Right ventricle myocardium inferior (tissue), 1 donor: ENCODE measurements at places on chromosomes 3 and 15.

- DNase-seq = no peak
Observed at GRCh38 chr15:44492672-44493071, 44.3 kb upstream of the EIF3J start.

DNA sequence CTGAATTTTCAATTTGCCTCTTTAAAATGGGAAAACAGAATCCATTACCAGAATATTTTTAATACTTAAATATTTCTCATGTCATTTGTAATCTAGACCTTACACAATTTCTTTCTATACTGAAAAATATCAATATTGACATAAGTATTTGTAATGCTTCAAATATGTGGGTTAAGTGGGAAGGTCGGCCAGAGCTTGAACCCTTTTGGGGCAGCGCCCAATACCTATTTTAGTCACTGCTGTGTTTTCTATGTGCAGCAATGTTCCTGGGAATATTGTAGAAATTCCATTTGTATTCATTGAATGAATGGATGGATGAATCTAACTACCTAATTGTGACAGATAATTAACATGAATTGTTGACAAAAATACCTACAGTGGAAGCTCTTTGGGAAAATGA lies 459.7 kb upstream of the ZNF717 start:
- DNase-seq = no peak

GRCh38 chr3:175179055-175179454 lies 319.9 kb downstream of the NAALADL2 start:
- no peak for DNase-seq

- DNase-seq = no peak
Observed at GRCh38 chr15:63473007-63473748, 31.2 kb upstream of the USP3 start.

- DNase-seq = no peak
Observed at GRCh38 chr15:48297668-48298067, 33.6 kb upstream of the DUT start.

GRCh38 chr3:14243782-14244181 lies 65.2 kb downstream of the LSM3 start:
- no peak for DNase-seq

DNA sequence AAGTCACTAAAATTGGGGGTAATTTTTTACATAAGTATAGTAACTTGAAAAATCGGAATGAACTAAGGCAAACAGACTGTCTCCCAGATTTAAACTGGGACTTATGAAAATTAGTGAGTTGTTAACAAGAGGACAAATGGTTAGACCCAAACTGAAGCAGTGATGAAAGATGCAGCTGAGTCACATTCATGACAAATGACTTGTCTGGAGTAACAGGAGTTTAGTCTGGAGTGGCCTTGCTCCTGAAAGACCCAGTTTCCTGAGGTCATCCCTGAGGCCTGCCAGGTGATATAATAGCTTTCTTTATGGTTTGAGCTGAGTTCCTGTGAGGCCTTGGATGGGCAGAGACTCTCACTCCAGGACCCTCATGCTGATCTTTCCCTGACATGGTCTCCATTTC lies 9.6 kb upstream of the CTDSPL start:
- DNase-seq = no peak

DNA sequence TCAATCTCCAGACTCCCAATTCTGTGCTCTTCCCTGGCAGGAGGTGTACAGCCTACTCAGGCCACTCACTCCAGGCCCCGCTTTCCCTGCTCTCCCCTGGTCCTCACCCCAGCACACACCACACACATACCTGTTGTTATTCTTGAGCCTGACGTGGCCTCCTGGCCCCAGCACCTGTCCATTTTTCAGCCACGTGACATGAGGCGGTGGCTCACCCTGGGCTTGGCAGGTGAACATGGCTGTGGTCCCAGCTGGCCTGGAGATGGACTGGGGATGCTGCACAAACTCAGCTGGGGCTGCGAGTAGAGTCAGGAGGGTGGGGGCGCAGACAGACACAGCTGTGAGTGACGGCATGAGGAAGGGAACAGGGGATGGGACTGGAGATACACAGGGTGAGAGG lies 27.3 kb downstream of the RNU5B-1 start:
- DNase-seq = peak; percentile 16

DNA sequence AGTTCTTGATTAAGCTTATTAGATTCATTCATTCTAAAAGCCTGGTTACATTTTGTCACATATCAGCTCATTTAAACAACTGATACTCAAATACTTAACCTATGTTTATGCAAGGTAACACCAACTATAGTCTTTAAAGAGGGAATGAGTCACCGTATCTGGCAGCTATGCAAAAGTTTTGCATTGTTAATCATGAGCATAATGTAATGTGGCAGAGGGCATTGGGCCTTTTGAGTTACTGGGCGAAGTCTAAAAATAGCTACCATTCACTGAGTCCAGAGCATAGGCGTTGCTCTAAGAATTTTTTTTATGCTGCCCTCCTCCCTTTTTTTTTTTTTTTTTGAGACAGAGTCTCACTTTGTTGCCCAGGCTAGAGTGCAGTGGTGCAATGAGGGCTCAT lies 277.7 kb upstream of the ZNF717 start:
- no peak for DNase-seq

- DNase-seq = no peak
Observed at GRCh38 chr15:36172955-36173354, 406.5 kb upstream of the CDIN1 start.

- DNase-seq = no peak
Observed at GRCh38 chr3:108818404-108818803, 4.2 kb upstream of the TRAT1 start.

DNA sequence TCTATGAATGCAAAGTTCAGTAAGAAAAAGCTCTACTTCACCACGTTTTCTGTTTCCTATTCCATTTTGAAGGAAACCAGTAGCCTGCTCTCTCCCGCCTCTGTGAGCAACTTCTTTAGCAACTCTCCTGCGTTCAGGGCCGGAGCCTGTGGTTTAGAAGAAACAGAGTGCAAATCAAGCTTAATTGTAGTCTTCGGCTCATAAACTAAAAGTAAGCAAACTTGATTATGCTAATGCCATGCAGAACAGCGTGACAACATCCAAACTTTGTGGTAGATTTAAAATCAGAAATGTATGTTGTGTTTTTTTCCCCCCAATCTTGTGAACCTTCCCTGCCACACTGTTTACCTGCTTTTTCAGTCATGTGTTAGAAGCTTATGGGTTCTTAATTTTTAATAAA lies 87.4 kb downstream of the SEMA6D start:
- no peak for DNase-seq

DNA sequence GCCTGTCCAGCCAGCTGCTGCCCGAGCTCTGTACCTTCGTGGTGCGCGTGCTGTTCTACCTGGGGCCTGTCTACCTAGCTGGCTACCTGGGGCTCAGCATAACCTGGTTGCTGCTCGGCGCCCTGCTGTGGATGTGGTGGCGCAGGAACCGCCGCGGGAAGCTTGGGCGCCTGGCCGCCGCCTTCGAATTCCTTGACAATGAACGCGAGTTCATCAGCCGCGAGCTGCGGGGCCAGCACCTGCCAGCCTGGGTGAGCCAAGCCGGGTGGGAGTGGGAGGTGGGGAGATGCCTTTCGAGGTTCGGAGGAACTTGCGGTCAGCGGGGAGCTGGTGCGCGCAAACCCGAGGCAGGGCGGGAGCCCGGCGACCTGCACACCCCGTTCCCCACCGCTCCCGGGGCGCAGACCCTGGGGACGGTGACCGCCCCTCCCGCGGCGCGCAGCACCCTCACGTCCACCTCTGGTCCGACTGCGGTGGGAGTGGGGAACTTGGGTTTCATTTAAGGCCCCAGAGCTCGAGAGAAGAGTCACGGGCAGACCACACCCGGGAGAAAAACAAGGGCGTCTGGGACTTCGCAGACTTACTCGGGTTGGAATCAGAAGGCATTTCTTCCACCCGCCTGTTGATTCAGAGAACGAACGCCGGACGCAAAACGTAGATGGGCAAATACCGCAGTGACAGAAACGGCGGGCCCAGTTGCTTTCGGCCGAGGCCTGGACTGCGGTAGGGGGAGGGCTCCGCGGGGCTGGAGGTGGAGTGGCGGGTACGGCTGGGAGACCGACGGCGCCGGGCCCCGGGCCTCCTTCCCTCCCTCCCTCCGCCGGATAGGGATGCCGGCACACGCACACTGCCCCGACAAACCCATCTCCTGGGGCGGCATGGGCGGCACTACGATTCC lies 708 bp downstream of the ESYT3 start:
- DNase-seq = no peak

DNA sequence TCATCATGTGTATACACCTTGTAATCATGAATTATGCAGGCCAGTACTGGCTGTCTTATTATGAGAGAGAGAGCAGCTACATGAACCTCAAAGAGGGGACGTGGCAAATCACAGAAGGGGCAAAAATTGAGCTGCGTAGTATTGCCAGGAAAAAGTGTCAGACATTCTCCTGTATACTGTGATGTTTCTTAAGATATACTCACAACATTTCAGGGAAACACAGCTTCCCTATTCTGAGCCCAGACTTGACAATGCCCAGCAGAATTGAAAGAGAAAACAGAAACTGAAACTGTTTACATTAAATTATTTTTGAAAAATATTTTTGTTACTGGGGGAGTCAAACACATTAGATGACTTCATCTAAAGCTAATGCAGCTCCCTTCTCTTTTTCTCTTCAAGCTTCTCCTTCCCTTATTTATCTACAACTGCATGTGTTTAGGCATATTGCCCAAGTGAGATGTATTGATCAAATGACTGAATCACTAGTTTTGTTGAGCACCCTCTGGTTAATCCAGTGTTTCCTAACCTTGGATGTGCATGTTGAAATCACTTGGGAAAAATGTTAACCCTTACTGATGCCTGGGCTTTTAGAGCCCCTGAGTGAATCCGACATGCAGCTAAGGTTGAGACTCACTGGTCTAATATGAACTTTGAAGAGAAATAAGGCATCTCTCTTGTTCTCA lies 39.5 kb downstream of the CADPS start:
- DNase-seq = no peak

DNA sequence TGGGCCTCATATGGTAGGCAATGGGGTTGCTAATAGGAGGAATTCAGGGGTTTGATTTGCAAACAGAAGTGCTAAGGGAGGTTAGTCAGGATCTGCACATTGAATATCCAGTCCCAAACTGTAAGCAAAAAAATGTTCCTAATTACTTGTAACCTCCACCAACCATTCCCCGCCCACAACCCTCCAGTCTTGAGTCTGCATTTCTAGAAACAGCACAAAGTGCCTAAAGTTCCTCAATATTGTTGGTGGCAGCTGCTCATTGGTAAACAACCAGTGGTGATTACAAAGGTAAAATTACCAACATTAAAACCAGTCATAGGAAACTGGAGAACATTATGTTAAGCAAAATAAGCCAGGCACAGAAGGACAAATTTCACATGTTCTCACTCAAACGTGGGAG lies 18.9 kb downstream of the HDC start:
- DNase-seq = no peak

DNA sequence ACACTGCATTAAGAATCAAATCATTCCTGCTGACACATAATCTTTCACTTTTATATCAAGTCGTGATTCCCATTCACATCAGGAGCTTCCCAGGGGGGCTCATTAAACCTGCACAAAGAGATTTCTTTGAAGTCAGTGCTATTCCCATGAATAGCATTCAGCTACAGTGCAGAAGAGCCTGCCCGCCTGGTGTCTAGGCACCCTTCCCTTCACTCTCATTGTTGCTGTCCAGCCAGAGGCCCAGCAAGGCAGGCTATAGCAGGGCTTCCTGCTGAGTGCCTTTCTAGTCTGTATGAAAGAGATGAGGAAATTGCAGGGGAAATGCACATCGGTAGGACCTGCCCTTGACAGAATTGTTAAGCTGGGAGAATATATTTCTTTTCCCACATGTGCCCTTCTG lies 4.5 kb upstream of the GJD2 start:
- no peak for DNase-seq

DNA sequence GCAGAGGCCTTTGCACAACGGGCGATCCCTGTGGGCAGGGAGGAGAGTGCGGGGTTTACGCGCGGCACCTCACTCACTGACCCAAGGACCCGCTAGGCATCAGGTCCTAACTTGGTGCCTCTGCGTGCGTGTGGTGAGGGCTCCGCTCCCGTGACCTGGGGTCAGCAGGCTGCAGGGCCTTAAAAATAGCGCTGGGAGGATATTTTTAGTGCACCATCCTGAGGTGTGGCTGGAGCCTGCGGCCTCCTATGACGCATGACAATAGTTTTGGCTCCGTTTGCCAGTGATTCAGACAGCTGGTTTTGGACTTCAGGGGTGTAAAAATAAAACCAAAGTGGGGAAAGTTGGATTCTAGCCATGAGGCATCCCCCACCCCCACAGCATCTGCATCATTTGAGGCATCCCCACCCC lies 139.0 kb downstream of the FAM43A start:
- no peak for DNase-seq
